ENCODE measurements at places on chromosomes 6 and 20.
A peak's percentile ranks its signal among the peaks of the same experiment; 100 is the strongest.

DNA sequence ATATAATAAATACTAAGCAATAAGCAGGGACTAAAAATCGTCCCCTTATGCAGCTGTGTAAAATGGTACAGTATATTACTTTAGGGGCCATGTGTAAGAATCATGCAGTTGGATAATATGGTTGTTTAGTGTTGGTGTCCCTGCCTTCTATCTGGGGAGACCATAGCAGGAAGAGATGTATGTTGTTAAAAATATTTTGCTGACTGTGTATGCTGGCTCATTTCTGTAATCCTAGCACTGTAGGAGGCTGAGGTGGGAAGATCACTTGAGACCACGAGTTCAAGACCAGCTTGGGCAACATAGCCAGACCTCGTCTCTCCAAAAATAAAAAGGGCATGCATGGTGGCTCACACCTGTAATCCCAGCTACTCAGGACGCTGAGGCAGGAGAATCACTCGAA lies 5.6 kb downstream of the PANK2 start:
- DNase-seq: no peak

GRCh38 chr6:113122060-113122459 lies 735.1 kb upstream of the MARCKS start:
- DNase-seq: no peak

DNA sequence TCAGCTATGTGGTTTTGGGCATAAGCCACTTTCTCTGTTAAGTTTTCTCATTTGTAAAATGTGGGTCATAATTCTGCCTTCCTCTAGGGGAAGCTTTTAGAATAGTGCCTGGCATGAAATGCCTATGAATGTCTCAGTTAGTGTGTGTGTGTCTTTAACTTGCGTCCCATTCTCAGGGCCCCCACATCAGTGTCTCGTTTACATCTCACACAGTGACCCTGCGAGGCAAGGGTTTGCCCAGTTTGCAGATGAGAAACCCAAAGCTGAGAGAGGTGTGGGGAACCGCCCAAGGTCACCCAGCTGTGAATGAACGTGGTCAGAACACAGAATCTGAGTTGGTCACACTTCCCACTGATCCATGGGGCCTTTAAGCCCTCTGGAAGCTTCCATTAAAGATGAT lies 14.1 kb downstream of the DYNLRB1 start:
- no peak for DNase-seq

GRCh38 chr20:57451431-57451794 lies 60.2 kb downstream of the RBM38 start:
- DNase-seq: no peak

GRCh38 chr20:18928626-18929025 lies 115.0 kb downstream of the SCP2D1 start:
- no peak for DNase-seq

DNA sequence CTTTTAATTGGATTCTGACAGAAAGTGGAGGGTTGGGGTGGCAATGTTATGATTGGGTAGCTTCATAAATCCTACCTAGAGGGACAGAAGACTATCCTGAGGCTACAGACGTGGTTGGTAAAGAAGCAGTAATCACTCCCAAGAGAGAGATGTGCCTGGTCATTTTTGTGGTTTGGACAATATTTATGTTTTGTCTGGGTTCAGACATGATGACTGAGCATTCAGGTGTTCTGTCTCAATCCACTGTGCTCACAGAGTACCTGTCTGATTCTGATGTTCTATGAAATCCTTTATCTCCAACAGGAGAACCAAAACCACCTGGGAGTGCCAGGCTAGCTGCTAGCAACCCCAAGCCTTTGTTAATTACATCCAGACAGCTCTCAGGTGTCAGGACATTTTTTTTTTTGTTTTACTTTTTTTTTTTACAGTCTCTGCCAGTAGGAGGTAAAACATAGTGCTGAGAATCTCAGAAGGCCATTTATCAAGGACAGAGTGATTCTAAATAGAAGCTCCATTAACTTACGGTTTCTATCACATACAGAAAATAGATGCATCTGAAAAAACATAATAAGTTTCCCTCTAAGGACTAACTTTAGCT lies 1.6 kb upstream of the HLA-DQA1 start:
- no peak for DNase-seq

- DNase-seq: peak; percentile 29
These were observed 44.2 kb upstream of the SUPT3H start for GRCh38 chr6:45421709-45422502.

DNA sequence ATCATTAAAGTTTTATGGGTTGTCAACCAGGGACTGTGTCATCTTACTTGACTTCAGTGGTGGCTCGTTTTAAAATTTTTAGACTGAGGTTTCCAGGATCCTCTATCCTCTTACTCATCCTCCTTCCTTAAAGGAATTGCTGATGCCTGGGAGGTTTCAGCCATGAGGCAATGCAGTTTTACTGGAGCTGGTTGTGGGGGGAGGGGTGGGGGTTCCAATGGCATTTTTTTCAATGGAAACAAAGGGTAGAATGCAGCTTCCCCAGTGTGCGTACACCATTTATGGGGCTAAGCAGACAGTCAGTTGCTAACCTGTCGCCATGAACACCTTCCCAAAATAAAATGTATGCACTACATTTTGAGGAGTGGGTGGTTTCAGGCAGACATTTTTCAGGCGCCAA lies 88.0 kb downstream of the METTL24 start:
- no peak for DNase-seq

DNA sequence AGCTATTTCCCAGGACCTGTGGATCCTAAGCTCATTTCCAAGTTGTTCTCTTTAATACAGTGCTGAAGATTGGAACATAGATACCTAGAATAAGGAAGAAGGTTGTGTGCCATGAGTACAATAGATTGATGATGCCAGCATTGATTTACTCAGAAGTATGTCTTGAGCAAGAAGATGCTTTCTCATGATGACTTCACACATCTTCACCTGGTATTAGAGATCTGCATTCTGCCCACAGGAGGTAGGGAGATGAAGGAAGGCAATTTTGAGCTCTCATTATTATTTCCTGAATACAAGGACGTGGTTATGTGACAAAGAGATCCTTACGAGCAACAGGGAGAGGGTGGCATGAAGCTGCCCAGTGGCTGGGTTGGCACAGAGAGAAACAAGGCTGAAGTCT lies 20.0 kb upstream of the ZNF165 start:
- no peak for DNase-seq

- DNase-seq: peak; percentile 83
These were observed 11.7 kb upstream of the FAM83C start for GRCh38 chr20:35303735-35304491.

All from activated CD4-positive, alpha-beta T cell treated with anti-CD3 and anti-CD28 coated beads for 4 hours (primary cell).